ENCODE measurements at places on chromosomes 16 and 17.

DNA sequence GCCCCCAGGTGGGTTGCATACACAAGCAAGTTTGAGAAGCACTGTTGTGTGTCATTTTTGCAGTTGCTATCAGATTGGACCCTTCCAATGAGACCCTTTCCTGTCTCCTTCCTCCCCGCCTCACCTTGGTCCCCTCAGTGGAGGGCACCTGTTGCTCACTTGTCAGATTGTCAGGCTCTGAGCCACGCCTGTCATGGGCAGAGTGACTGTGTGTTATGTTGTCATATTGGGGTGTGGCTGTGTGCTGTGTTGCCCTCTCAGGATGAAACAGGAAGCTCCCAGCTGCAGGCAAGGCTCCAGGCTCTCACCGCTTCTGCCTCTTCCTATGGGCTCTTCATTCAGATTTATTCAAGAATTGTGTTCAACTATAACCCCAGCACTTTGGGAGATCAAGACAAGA lies 302.9 kb downstream of the CPPED1 start:
- no peak for DNase-seq

GRCh38 chr16:55275869-55276268 lies 48.1 kb upstream of the IRX6 start:
- DNase-seq, result no peak

DNA sequence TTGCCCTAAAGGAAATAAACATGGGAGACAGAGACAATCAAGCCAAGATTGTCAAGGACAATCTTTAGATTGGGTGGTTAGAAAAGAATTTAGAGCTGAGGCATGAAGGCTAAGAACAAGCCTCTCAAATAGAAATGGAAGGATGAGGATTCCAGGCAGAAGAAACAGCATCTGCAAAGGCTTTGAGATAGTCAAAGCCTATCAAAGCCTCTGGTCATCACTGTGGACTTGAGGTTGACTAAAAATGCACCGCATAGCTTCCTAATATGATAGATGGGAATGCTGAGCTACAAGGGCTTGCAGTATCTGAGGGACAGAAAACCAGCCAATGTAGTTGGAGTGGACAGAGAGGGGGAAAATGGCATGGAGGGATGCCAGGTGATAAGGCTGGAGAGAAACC lies 109.8 kb upstream of the FAM20A start:
- no peak for DNase-seq

- DNase-seq, result no peak
Measured at GRCh38 chr17:43326490-43327275, 72.1 kb upstream of the ARL4D start.

DNA sequence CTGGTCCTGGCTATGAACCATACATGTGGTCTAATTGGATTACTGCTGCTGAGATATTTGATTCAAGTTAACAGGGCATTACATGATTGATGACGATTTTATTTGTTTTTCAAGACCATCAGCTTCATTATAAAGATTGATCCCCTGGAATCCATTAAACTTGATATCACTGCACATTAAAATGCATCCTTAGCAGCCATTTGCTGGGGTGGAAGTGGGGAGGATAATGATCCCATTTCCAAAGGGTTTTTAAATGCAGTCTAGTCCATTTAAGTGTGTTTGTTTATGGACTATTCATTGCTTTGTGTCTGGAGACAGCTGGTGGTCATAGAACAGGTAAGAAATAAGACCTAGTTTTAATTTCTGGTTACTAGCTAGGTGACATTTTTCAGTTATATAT lies 40.9 kb downstream of the ADAMTS18 start:
- DNase-seq, result no peak

GRCh38 chr16:81478876-81479511 lies 34.4 kb downstream of the CMIP start:
- no peak for DNase-seq

DNA sequence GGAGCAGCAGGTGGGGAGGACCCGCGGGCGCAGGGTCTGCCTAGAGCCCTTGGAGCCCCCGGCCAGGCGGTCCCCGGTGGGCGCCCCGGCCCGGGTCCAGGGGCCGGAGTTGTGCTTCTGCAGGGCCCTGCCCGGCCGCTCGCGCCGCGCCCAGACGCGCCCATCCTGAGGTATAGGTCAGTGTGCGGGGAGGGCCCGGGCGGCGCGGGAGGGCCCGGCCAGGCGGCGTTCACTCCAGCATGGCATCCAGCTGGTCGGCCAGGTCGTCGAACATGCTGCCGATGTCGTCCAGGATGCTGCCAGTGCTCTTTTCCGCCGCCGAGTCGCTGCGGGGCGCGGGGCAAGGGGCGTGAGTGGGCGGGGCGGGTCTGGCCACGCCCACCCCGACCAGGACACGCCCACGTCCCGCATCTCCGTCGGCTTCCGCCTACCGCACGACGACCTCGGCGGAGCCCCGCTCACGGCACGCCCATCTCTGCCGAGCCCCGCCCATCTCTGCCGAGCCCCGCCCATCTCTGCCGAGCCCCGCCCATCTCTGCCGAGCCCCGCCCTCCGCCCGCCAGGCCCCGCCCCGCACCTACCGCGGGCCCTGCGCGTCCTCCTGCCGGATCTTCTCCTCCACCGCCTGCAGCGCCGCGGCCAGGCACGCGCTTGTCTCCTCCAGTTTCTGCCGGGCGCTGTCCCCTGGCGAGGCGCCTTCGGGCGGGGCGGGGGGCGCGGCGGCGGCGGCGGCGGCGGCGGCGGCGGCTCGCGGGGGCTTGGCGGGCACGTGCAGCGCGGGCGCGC lies 17.9 kb downstream of the CASKIN1 start:
- no peak for DNase-seq

- DNase-seq, result no peak
Measured at GRCh38 chr16:48505705-48506104, 104.3 kb downstream of the N4BP1 start.

GRCh38 chr17:77208217-77208808 lies 67.5 kb downstream of the SEC14L1 start:
- no peak for DNase-seq

DNA sequence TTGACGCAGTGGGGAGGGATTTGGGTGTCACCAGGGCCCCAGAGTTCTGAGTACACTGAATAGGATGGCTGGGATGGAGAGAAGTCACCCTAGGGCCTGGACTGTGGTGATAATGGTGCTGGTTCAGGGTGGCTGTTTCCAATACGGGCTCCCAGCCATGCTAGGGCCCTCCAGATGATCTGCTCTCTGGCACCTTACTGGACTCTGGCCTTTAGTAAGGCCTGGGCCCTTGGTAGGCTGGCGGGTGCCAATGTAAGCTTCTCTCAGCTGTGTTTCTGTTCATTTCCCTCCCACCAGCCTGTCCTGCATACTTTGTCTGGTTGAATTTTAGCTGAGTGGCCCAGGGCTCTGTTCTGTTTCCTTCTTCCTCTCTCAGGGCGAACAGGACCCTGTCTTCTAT lies 2.8 kb downstream of the PLA2G15 start:
- DNase-seq, result no peak

DNA sequence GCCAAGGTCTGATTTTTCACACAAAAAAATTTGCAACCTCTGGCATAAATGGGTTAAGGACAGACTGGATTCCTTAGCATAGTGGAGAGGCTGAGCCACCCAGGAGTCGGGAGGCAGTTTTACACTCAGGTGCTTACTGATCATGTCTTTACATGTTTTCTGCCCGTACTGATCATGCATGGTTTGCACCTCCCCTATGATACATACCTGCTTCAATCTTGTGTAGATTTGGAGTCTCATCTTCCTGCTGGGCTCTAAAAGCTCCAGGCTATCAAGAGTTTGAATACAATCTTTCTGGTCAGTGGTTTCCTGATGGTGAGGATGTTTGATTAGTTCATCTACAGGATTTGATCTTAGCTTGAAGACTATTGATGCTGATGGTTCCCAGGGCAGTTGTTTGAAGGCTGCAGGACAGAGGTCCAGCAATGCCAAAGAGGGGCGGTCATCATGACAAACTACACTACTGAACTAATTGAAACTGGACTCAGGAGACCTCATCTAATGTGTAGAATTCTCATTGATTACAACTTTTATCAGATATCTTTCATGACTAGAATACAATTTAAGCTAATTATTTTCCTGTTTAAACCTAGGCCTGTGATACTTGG lies 6.9 kb downstream of the C1QBP start:
- no peak for DNase-seq

- no peak for DNase-seq
Measured at GRCh38 chr17:50505591-50506130, 2.6 kb upstream of the MYCBPAP start.

DNA sequence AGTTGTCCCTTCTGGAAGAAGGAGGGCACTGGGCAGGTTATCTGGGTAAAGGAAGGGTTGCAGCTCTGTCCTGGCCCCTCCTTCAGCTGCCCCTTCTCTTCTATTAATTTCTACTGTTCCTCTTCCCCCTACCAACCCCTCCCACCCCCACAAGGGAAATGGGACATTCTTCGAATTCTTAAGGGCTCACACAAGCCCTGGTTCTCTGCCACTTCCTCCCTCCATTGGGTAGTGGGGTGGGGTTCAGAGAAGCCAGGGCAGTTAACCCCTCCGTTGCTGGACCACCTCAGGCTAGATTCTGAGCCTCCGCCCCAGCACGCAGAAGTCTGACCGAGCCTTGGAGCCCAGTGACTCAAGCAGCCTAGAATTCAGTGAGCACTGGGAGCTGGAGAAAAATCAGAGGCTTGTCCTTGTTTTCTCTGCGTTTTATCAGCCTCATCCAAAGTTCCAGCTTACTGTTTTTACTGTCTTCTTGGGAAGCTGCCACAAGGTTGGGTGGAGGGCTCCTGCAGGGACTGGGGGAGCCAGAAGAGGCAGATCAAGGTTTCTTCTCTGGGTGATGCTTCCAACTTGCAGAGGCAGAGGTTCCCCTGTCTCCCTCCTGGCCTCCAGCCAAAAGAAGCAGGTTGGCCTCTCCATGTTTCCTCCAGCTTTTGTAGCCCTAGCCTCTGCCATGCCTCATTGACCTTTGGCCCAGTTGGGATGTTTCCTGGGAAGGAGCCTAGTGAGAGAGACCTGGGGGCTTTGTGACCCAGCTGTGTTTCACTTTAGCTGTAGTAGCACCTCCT lies 10.2 kb downstream of the LASP1 start:
- no peak for DNase-seq

DNA sequence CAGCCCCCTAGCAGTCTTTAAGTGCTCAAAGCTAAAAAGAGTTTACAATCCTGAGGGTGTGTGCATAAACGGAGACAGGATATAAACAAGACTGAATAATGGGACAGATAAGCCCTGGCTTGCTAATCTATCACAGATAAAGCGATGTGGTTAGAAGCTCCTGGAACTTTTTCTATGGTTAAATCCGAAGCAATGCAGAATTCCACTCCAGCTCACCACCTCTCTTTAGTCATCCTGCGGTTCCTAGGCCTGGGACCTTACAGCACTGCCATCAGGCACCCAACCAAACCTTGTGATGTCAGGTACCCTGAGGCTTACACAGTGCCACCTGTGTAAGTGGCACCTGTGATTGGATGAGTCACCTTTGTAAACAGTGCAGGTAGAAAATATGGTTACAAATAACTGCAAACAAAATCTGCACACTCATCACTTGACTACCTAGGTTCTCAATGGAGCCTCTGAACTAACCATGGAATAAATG lies 31.5 kb upstream of the B4GALNT2 start:
- DNase-seq, result no peak

DNA sequence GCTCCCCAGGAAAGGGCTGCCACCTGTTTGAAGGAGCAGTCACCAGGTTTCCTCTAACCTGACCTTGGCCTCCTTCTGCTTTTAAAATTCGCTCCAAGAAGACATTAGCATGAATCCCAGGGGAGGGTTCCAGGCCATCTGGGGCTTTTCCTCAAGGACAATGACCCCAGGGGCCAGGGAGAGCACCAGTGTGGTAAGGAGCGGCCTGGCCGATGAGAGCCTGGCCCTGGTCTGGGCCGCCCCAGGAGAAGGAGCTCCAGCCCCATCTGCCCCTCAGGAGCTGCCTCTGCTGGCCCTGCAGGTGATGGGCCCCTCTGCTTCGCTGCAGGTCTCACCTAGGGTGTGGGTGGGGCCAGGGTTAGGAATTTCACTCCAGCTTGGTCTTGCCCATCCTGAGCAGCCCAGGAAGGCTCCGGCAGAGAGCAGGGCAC lies 209.2 kb upstream of the TNRC6C start:
- DNase-seq, result no peak

GRCh38 chr17:36900160-36900512 lies 37.1 kb upstream of the LHX1 start:
- no peak for DNase-seq

GRCh38 chr17:6639586-6640535 lies 650 bp downstream of the KIAA0753 start:
- DNase-seq, result no peak

- no peak for DNase-seq
Measured at GRCh38 chr17:64060331-64060730, 39.9 kb upstream of the ICAM2 start.

GRCh38 chr16:57525761-57526160 lies 10.6 kb downstream of the CCDC102A start:
- DNase-seq, result no peak

DNA sequence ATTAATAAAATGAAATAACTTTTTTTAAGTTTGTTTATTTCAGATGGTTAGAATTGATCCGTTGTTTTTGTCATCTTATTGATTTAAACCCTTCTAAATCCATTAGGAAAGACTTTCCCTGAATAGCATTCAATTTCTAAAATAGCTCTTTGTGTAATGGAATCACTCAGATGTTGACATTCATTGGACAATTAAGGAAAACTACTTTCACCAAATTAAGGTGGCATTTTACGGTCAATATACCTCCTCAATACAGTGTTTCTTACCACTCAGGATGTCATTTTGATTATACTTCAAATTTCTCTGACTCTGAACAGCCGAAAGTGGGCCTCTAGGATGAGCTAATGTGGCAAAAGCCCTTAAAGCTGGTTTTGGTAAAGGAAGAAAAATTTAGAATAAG lies 1.8 kb downstream of the ARL6IP1 start:
- DNase-seq, result no peak

DNA sequence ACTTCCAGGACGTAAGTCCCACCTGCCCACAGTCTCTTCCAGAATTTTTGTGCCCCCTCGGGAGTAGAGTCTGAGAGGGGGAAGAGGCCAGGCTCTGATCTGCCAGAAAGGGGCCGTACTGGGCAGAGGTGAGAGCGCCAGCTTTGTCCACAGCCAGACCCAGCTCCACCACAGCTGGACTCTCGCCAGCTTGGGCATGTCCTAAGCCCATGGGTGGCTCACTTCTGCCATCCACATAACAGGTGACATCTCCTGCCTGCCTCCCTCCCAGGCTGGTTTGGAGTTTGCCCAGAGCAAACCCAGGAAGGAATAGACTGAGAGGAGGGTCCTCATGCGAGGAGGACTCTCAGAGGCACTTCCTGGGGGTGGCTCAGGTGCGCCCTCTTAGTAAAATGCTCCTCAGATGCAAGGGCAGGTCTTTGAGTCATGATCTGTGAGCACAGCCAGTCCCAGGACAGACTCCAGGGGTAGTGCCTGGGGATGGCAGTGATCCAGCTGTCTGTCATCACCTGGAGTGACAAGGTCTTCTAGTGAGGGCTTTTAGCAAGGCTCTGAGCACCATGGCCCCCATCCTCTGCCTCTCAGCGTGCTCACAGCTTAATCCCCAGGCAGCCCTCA lies 89.2 kb downstream of the AMFR start:
- no peak for DNase-seq

- DNase-seq, result no peak
Measured at GRCh38 chr16:67021321-67021720, 7.6 kb upstream of the CBFB start.

- DNase-seq, result no peak
Measured at GRCh38 chr17:43430936-43431713, 32.3 kb downstream of the ARL4D start.

- DNase-seq, result no peak
Measured at GRCh38 chr17:48463526-48463925, 33.5 kb upstream of the SKAP1 start.
